ENCODE measurements at places on chromosomes 3 and 15.

- DNase-seq: no peak
Observed at GRCh38 chr15:71502077-71502432, 308.3 kb upstream of the NR2E3 start.

DNA sequence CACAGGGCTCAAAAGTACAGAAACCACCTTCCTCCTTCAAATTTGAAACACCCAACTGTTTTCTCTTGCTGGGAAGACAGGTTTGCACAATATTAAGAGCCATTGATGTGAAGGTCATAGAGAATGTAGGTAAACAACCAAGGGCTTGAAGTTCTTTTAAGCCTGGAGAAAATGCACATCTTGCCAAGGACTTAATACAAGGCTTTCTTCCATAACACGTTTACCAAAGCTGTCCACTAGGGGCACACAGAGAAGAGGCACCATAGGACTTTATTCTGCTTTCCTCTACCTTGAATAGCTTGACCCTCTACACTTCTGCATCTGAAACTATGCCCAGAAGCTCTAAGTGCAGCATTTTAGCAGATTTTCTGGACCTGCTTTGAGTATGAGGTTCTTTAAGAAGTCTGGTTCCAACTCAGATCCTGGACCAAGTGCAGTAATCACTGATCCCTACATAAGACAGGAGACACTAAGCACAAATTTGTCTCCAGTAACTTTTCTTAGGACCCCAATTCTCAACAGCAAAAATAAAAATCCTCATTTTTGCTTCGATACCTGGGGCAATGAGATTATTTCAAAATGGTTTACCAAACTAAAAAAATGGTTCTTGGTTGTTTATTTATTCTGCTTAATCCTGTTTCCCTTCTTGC is 138.0 kb downstream of the FBN1 start:
- peak; percentile 80 for DNase-seq

- no peak for DNase-seq
Observed at GRCh38 chr3:130654921-130655320, 91.7 kb downstream of the PIK3R4 start.

DNA sequence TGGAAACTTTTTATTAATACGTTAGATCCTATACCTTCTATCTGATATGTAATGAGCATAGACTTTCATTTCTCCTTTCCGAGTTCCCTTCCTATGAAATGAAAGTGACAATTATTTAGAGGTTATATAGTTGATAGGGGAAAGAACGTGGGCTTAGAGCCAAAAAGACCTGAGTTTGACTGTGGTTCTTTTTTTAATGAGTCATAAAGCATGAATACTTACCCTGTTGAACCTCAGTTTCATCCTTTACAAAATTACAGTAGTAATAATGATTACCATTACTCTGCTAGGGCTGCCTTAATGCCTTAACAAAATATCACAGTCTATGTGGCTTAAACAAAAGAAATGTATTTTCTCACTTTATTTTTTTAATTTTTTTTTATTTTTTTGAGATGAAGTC is 75.9 kb downstream of the AGBL1 start:
- no peak for DNase-seq

DNA sequence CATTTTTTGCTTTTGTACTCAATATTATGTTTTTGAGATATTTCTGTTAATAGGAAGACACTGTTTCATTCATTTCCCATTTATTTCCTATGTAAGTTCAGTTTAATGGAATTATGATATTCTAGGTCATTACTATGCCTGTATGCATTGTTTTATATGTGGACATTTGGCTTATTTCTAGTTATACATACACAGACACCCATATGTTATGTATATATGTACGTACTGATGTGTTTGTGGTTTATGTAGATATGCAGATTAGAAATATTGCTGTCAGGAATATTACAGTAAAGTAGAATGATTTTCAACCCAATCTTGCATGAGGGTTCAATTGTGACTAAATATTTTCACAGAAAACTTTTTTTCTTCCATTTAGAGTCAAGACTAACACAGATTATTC is 190.5 kb downstream of the KCNH8 start:
- no peak for DNase-seq

GRCh38 chr15:42020713-42021273 is at the start of gene PLA2G4E:
TSS of gene PLA2G4E (minus strand) at chr15:42021042. CDS start at chr15:42021030, 12 bp downstream.
- no peak for DNase-seq

DNA sequence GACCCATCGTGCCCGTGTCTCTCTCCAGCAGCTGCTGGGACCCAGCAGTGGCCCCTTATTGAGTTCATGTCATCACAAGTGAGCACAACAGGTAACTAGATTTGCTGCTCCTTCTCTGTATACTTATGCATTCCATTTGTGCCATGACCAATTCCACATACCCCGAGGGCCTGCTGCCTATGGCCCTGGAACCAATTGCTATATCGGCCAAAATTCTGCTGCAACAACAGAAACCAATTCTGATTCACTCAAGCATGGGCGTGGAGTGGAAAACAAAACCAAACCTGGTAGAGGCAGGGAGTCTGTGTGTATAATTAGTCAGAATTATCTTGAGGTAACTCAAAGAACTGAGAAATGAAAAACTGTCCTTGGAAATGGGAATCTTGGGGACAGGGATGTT is 516.6 kb downstream of the EPHB1 start:
- no peak for DNase-seq

- DNase-seq: peak; percentile 56
Observed at GRCh38 chr3:59334585-59334984, 284.8 kb upstream of the CFAP20DC start.

GRCh38 chr3:55676643-55677042 is 189.5 kb upstream of the WNT5A start:
- no peak for DNase-seq

- DNase-seq: no peak
Observed at GRCh38 chr3:47613722-47614121, 35.1 kb upstream of the CSPG5 start.

DNA sequence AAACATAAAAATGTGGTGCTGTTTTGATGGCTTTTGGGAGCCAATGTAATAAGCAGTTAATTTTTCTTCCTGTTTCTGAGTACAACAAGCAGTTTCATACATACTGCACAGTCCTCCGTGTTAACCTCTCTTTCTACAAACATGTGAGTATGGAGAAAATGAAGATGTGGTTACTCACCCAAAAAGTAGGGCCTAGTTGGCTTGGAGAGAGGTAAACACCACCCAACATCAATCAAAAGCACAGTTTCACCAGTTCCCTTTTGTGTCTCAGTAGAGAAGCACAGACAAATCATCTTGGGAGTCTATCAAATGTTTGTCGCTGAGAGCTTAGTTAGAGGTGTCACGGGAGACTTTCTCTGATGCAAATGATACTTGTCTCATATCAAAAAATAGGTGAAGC is 320.2 kb downstream of the UNC13C start:
- no peak for DNase-seq

- no peak for DNase-seq
Observed at GRCh38 chr15:68031404-68031803, 22.7 kb upstream of the PIAS1 start.

- DNase-seq: no peak
Observed at GRCh38 chr3:57949785-57950615, 58.2 kb upstream of the FLNB start.

DNA sequence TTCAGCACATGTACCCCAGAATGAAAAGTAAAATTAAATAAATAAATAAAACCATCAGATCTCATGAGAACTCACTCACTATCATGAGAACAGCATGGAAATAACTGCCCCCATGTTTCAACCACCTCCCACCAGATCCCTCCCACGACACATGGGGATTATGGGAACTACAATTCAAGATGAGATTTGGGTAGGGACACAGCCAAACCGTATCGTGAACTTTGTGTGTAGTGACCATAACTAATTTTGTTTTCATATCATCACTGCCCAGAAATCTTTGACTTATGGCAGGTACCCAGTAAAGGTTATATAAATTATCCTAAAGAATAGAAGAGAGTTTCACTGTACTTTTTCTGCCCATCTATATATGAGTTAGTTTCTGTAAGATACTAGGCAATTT is 766.5 kb downstream of the ROBO1 start:
- no peak for DNase-seq

GRCh38 chr15:45666119-45666875 is 31.5 kb downstream of the SQOR start:
- DNase-seq: no peak

DNA sequence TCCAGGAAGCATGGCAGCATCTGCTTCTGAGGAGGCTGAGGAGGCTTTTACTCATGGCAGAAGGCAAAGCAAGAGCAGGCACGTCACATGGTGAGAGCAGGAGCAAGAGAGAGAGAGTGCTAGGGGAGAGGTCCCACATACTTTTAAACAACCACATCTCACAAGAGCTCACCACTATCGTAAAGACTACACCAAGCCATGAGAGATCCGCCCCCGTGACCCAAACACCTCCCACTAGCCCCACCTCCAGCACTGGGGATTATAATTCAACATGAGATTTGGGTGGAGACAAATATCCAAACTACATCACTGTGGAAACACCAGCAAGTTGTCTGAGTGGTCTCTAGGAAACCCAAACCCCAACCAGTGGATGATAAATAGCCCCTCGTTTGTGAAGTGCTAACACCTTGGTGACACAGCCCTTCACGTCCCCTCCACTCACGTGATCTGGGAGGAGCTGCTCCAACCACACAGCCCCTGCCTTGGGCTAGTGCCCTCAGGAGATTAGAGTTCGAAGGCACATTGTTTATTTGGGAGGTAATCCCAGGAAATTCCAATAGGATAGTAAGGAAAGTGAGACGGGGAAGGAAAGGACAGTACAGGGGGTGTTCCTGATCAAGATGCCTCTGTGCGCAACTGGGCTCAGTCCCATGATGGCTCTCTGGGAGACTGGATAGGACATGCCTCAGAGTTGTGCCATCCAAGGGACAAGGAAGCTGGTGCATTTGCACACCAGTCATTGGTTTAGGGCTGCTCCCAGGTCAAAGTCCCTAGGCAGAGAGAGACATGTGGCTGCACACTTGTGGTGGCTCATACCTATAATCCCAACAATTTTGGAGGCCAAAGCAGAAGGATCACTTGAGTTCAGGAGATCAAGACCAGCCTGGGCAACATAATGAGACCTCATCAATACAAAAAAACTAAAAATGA is 80.6 kb upstream of the CTNNB1 start:
- DNase-seq: no peak

GRCh38 chr3:69604735-69605450 is 134.4 kb upstream of the MITF start:
- no peak for DNase-seq

Measured in fibroblast of the aortic adventitia (primary cell).